ENCODE measurements at places on chromosomes 5 and 9.

DNA sequence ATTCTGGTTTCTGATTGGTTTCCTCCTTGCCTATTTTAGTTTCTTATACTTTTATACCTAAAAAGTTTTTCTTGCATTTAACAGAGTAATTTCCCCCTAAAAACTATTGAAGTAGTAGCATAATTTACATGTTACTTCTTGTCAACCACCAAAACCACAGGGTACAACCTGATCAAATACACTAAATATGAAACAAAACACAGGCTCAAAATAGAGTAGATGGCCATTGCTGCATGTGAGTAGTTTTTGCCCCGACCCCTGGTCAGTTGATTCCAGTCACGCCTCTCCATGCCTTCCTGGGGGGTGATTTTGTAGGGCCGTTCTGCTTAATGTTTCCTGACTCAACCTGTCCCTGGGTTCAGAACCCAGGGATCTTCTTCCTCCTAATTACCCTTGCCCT lies 101.8 kb downstream of the TLE4 start:
- no peak for DNase-seq

GRCh38 chr5:150525163-150525562 lies 17.2 kb downstream of the NDST1 start:
- no peak for DNase-seq

- DNase-seq: no peak
These were observed 39.2 kb downstream of the ZNF366 start for GRCh38 chr5:72468024-72468423.

GRCh38 chr9:120742951-120743416 lies 28.7 kb upstream of the MEGF9 start:
- DNase-seq: no peak

DNA sequence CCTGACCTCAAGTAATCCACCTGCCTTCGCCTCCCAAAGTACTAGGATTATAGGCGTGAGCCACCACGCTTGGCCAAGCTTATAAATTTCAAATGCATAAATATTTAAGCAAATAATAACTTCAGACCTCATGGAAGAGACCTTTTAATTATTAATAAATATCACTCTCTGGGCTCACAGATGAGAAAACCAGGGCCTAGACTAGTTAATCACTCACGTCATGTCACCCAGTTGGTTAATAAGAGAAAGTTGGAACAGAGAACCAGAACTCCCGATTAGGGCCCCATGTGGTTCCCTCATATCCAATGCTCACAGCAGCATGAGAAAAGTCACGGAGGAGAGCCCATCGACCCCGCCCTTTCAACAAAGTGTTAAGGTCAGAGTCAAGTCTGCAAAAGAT lies 79.3 kb downstream of the EPB41L4A start:
- no peak for DNase-seq

- DNase-seq: no peak
These were observed 81.3 kb upstream of the CTSL start for GRCh38 chr9:87644659-87645058.

- peak; percentile 59 for DNase-seq
These were observed 162.4 kb downstream of the TTC39B start for GRCh38 chr9:15144622-15145061.

GRCh38 chr9:108478431-108479332 lies 377.1 kb downstream of the ACTL7B start:
- DNase-seq: no peak

DNA sequence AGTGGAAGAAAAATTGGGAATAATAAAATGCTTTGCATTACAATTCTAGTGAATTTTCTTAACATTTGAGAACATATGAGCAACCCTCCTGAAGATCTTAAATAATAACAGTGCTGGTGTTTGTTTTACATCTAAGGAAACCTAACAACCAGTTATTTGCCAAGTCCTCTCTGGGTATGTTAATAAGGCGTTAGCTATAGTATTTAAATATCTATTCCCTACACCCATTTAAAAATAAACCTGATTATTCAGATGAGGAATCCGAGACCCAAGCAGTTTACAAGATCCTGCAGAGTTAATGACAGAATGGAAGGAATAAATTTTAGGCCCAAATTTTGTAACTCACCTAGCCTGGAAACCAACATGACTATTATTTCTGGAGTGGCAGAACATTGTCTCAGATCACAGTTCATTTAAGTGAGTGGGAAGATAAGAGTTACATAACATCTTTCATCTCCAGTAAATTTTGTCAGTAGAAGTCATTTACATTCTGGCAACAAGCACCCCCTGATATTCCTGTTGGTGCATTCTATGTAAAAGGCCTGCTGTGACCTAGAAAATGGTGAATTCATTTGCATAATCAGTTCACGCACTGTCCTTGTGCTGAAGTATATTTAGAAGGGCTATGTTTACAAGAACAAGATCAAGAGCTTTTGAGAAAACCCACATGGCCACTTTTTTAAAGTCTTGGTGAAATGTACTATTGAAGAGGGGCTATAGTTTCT lies 148.2 kb downstream of the COX7C start:
- DNase-seq: no peak
